ENCODE measurements at places on chromosomes 7 and 10.
A peak's percentile ranks its signal among the peaks of the same experiment; 100 is the strongest.

DNA sequence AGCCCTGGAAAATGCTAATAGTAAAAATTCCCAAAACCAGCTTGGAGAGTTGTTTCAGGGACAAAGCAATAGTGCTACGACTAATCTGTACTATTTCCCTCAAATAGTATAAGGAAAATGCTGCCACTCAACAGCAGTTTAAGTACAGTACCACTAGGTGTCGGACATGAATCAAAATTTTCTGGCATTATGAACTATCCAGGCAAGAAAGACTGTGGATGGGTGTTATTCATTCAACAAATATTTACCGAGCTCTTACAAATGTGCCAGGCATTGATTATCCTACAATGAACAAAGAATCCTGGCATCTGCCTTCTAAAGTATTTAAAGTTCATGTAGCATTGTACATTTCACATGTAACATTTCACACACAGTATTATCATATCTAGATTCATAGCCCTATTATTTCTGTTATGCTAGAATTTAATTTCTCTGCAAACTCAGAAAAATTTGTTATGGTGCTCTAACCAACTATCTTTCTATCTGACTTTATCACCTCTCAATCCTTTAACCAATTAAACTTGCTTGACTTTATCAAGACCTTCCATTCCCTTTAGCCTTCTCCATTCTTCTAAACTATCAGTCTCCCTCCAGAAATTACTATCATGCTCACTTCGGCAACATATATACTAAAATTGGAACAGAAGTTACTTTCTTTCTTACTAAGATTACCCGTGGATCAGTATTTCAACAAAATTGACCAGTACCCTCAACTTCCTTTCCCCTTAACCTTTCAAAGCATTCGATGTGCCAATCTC lies 80.6 kb downstream of the ARHGAP21 start:
- DNase-seq, result peak; percentile 75

DNA sequence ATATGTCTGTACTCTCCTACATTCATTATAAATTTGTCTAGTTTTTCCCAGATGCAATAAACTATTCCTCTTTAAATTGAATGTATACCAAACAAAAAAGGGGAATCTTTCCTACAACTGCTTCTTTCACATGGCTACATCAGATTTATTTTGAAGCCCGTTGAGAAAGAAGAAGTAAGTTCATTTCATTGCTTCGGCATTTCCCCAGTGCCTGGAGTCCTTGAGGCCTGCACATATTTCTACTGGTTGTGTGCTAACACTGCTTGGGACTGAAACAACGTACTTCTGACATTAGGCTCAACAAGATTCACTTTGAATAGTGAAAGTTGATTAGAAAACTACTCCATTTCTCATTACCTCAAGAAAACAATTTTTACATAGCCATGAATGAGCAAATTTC lies 201.7 kb downstream of the PHF14 start:
- DNase-seq, result no peak

DNA sequence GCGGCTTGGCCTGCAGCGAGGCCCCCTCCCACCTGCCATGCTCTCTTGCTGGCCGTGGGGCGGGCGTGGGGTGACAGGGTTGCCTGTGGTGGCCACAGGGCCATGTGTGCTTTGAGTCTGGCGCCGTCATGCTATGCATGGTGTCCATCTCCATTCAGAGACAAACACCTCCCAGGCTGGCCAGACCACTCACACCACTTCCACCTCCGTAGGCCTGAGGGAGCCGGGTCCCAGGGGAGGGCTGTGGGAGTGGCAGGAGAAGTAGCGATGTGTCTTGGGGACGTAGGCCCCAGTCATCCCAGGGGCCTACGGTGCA lies 65.5 kb downstream of the DNAJB6 start:
- no peak for DNase-seq

DNA sequence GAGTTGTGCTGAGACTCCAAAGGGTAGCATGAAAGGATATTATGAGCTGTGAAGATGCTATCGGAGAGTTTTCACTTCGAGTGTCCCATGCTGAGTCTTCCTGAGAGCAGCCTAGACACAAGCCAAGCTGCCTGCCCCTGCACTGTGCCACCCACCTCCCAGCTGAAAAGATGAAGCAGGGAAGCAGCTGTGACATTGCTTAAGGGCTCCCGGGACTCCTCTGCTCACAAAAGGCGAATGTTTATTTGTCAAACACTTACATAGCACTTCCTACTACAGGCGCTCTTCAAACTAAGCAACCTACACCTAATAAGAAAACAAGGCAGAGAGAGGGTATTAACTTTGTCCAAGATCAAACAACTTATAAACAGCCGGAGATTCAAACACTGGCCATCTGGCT lies 95.6 kb downstream of the OSBPL3 start:
- DNase-seq, result no peak

DNA sequence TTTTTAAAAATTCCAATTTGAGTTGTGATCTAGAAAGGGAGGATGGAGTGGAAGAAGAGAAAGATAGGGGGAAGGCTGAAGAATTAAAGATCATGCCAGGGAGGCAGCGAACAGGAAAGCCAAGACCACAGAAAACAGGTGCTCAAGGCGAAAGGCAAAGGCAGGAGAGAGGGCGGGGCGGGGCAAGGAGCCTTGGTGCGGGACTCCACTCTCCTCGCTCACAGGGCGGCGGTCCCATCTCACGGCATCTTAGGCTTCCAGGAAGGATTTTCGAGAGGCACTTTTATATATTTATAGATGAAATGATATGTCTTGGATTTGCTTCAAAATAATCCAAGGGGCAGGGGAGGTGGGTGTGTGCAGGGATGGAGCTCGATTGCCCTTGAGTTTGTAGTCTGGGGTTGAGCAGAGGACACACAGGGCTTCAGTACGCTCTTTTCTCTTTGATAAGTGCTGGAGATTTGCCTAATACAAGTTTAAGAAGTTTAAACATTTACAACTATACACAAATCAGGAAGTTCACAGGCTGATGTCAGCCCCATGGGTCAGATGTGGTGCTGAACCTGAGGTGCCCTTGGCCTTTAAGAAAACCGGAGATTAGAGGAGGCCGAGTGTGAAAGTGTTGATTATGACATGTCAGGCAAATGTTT lies 161.1 kb downstream of the PRKAG2 start:
- DNase-seq, result no peak

DNA sequence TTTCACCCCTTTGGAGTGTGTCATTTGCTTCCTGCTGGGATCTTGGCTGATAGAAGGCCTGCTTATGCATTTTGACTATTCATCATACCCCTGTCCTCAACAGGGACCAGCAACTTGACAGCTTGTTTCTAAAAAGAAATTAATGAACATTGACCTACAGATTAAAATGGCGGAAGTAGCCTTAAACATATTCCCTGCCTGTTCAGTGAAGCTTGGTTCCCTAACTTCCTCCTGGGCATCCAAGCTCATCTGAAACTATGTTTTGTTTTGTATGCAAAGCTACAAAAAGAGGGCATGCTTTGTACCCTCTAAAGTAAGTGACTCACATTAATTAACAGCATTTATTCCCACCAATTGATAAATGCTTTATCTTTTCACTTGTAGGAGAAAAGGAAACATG lies 26.8 kb upstream of the CDK14 start:
- DNase-seq, result no peak

DNA sequence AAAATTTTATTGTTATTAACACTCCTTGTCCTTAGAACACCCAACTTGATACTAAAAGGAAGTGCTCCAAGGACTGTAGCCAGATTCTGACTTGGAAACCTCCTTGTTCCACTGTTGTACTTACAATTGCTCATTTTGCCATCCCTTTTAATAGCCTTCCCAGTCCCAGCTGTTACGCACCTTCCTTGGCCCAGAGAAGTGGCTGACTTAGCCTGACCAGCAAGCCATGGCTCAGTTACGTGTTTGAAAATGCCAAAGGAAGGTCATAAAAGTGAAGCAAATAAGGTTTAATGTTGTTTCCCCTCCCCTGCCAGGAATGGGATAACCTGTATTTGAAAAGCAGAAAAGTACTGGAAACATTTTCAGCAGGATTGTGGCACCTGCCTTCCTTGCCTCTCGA lies 3.7 kb upstream of the ANKRD1 start:
- no peak for DNase-seq

DNA sequence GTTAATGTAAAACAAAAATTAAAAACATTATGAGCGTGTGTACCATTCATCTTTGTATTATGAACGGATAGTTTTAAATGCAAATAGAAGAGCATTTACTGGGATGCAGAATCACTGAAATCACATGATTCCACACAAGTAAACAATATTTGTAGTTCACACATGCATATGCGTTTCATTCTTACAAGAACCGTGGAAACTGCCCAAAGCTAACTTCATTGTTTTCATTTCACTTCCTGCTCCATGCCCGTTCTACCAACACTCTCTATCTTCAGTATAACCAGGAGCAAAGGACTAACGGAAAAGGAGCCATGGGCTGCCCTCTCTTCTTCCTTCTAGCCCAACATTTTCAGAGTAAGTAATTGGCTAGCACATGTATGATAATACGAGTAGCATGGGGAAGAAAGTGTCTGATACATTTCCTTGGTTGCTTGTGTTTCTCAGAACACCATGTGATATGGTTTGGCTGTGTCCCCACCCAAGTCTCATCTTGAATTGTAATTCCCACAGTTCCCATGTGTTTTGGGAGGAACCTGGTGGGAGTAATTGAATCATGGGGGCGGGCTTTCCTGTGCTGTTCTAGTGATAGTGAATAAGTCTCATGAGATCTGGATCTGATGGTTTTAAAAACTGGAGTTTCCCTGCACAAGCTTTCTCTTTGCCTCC lies 38.8 kb downstream of the ZNF783 start:
- DNase-seq, result no peak

- DNase-seq, result no peak
These were observed 71.0 kb downstream of the DLG5 start for GRCh38 chr10:77855404-77856155.

Data from HAP-1 (cell line).